ENCODE measurements at places on chromosomes 2 and 18.
A peak's percentile ranks its signal among the peaks of the same experiment; 100 is the strongest.

- ATAC-seq = no peak
Measured at GRCh38 chr2:57278451-57278850, 768.2 kb upstream of the VRK2 start.

GRCh38 chr2:207953354-207953753, 72.0 kb downstream of the PLEKHM3 start:
- ATAC-seq = no peak

- ATAC-seq = no peak
Measured at GRCh38 chr2:134218930-134219658, 34.8 kb upstream of the MGAT5 start.

GRCh38 chr2:28626376-28626775, 125.3 kb upstream of the PPP1CB start:
- ATAC-seq = no peak

DNA sequence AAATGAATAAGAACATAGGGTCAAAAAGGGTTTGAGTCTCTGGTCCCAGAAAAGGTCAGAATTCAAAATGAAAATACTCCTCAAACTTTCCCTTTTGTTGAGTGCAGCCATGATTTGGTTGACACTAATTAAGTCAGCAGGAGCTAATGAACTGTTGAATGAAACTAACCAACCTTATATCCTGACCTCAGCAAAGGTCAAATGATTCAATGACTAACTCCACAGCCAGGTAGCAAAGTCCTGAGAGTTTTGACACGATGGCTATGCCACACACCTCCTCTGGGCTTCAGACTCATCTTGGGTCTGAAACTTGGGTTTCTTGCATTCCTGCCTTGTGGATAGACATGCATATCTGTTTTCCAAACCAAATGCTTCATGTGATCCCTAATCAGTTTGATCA, 172.3 kb downstream of the INO80D start:
- no peak for ATAC-seq

DNA sequence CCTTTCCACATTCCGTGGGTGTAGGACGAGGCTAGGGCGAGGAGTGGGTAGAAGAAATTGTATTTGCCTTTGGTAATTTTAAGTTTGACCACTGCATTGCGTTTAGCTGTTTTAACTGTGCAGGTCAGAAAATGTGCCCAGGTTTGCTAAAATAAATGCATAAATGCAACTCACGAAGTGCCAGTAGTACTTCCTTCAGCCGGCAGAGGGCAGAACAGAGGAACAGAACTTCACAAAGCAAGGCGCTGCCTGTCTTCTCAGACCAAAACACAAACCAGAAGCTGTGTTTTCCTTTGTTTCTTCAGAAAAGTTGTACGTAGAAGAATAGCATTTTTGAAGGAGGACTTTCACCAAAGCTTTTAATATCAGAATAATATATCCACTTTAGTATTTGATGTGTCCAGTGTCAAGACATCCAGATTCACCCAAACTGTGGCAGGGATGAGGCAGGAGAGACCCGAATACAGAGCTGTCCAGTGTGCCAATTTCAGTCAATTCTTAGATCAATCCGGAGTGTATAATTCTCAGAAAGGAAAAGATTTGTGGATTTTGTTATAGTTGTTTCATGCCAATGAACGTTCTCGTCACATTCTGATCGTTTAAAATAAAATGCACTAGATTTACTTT, 348.6 kb downstream of the DLGAP1 start:
- peak; percentile 95 for ATAC-seq

- no peak for ATAC-seq
Measured at GRCh38 chr2:10022041-10022421, 21.3 kb upstream of the KLF11 start.

- peak; percentile 57 for ATAC-seq
Measured at GRCh38 chr2:149692961-149693396, 105.4 kb upstream of the MMADHC start.

DNA sequence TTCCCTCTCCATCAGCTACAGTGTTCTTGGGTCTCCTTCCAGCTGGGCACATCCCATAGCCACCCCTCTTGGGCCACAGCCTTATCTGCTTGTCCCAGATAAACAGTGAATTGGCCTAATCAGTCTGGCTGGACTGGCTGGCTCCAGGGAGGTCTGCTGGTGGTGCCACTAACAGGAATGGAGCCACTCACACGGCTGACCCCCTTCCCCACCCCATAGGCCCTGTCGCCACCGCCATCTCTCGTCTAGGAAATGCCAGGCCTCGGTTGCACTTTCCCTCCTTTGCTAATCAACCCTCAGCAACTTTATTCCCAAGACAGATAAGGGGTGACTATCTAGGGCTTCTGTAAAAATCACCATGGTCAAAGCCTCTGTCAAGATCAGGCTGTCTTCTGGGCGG, 23.0 kb upstream of the TNP1 start:
- no peak for ATAC-seq
